ENCODE measurements at places on chromosomes 5 and 9. TPM values are rescaled to one million over a fixed set of nuclear protein-coding genes. Genes with fewer than 3 reads are reported as not detected.

GRCh38 chr5:135309391-135310327 lies 89.4 kb downstream of the MACROH2A1 start:
- no peak for DNase-seq

- no peak for DNase-seq
These were observed 64.0 kb downstream of the UBAP1 start for GRCh38 chr9:34242830-34243229.

HDHD3 gene
- total RNA-seq, result 5.1 TPM

- DNase-seq, result no peak
These were observed 102.4 kb downstream of the CDK5RAP2 start for GRCh38 chr9:120477534-120478001.

DNA sequence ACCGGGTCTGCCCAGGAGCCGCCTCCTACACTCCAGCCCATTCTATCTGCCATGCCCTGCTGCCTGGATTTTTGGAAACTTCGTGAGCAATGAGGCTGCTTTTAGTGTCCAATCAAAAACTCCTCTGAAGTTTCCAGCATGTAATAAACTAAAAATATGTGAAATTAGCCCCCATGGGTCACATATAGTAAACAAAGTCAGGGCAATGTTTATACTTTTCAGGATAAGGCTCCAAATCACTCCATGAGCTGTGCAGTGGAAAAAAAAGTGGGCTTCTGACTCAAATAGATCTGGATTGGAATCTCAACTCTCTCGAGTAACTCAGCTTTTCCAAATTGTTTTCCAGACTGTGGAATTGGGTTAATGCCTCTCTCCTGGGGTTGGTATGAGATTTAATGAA lies 68.2 kb downstream of the PIK3R1 start:
- DNase-seq, result no peak

ELOVL7 gene
- 2.6 TPM for total RNA-seq

GRCh38 chr5:62909326-62909725 lies 330.7 kb downstream of the LRRC70 start:
- no peak for DNase-seq

- no peak for DNase-seq
These were observed 208.4 kb downstream of the MEF2C start for GRCh38 chr5:88674356-88675167.

DNA sequence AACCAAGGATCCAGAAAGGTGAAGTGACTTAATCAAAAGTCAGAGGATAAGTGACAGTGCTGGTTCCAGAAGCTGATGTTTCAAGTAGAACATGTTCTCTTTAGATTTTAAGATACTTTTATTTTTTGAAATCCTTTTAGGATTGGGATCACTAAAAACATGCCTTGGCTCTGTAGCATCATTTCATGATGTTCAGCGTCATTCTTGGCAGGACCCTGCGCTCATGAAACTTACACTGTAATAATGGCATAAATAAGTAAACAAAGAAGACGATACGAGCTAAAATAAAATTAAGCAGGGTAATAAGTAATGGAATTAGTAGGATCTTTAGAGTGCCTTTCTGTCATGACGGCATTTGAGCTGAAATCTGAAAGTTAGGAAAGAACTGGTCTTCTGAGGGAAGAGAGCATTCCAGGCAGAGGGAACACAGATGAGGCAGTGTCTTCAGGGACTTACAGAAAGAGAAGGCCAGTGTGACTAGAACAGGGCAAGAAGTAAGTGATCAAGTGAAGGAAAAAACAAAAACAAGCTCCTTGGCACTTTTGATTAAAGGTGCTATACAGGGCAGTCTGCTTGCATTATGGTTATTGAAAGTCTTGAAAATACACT lies 19.9 kb downstream of the CTNNA1 start:
- DNase-seq, result no peak

INSL4 gene
- not detected for total RNA-seq

PCDHAC2 gene
- total RNA-seq, result 3.0 TPM

GRCh38 chr5:168446983-168447619 lies 39.2 kb upstream of the RARS1 start:
- no peak for DNase-seq

ZDHHC11 gene
- total RNA-seq, result 9.3 TPM

- no peak for DNase-seq
These were observed 909 bp downstream of the NDFIP1 start for GRCh38 chr5:142109331-142110045.
